Activated T-helper 17 cell treated with anti-CD3 and anti-CD28 coated beads, Interleukin-2, amount 50 U/mL, for 72 hours (primary cell): ENCODE measurements at places on chromosomes 2 and 18. TPM values are rescaled to one million over a fixed set of nuclear protein-coding genes. Genes with fewer than 3 reads are reported as not detected.

DNA sequence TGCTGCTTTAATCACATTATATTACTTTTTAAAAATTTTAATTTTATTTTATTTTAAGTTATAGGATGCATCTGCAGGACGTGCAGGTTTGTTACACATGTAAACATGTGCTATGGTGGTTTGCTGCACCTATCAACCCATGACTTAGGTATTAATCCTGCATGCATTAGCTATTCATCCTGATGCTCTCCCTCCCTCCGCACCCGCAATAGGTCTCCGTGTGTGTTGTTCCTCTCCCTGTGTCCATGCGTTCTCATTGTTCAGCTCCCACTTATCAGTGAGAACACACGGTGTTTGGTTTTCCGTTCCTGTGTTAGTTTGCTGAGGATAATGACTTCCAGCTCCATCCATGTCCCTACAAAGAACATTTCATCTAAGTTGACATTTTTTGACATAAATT lies 283.2 kb downstream of the CYRIA start:
- ATAC-seq = no peak

GRCh38 chr2:30675758-30676157 lies 131.5 kb downstream of the CAPN13 start:
- ATAC-seq = no peak

- ATAC-seq = no peak
Measured at GRCh38 chr2:232795920-232796319, 19.6 kb upstream of the KCNJ13 start.

Gene GULP1
- total RNA-seq = not detected

Gene SIX2
- total RNA-seq = not detected
